ENCODE measurements at places on chromosomes 5 and 9. TPM values are rescaled to one million over a fixed set of nuclear protein-coding genes. Genes with fewer than 3 reads are reported as not detected.

DNA sequence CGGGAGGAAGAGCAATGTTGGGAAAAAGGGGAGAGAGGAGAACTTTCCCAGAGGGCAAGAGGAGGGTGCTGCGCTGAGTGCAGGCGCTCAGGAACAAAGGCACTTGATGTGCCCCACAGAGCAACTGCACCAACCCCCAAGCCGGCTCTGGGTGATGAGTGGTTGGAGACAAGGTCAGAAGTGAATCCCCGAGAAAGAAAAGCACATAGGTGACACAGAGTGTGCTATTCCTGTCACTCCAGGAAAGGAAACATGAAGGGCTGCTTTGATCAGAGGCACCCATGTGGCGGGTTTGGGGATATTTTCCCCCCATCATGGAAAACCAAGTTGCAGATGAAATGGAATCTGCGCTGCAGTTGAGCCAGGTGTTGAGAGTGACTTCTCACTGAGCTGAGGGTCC, 20.7 kb upstream of the SLC25A48 start:
- H3K27me3 ChIP-seq: peaks cover 16% of the 10 kb centered on the region
- no peak for DNase-seq
- H3K27ac ChIP-seq: no peak overlapping the region
- H3K4me1 ChIP-seq: no peaks in the 10 kb centered on the region

DNA sequence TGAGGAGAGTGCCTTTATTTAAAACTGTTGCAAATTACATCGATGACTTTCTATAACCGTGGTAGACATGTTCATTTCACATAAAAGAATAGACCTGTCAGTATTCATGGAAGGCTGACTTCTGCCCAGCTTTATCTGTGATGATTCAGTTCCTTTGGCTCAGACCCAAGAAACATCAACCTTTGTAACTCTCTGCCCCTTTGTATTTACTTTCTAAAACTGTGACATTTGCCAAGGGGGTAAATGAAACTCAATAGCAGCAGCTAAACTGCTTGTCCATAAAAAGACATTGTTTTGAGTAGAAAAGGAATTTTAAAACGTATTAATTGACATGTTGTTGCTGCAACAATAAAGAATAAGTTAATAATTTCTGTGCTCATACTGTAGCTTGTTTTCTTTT, 137.8 kb upstream of the ANKH start:
- H3K27ac ChIP-seq: no peak overlapping the region
- H3K4me1 ChIP-seq: peaks cover 3% of the 10 kb centered on the region

DNA sequence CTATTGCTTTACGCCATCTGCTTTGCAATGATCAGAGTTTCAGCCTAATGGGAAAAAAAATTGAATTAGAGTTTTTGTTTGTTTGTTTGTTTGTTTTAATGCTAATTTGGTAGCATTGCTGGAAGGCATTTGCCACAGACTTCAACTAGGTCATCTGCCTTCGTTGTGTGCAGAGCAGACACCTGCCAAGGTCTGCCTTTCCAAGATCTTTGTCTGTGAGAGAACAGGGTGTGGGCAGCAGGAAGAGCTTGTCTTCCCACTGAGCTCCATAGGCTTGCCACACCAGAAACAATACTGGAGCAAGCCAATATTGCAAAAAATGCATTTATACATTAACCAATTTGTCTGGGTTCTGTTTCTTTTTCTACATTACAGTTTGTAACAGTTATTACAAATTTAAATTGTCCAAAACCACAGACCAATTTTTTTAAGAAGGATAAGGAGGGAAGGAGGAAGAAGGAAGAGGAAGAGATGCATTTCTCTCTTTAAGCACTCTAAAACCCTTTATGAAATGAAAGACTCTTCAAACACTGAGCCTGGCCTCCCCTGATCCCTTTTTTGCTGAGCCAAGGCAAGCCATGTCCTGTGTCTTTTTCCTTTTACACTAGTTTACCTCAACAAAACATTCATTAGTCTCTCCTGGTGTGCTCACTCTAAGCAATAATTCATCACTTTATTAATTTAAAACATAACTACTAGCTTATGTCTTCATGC, 210.5 kb downstream of the SNX18 start:
- no peak overlapping the region for H3K27ac ChIP-seq
- H3K4me3 ChIP-seq: no peak overlapping the region
- peaks cover 18% of the 10 kb centered on the region for H3K27me3 ChIP-seq
- no peaks in the 10 kb centered on the region for H3K36me3 ChIP-seq

- no peaks in the 10 kb centered on the region for H3K36me3 ChIP-seq
- no peak for DNase-seq
- H3K4me3 ChIP-seq: no peak overlapping the region
Observed at GRCh38 chr5:122515709-122516431, 203.8 kb downstream of the SNCAIP start.

SLC28A3 gene
- 0.11 TPM for total RNA-seq

TSSK1B gene
- not detected for total RNA-seq

RELL2 gene
- total RNA-seq: 31.4 TPM

ADGRD2 gene
- total RNA-seq: not detected
